Thymus (tissue), 14 donors: ENCODE measurements at places on chromosomes 3 and 15.

- DNase-seq, result no peak
Observed at GRCh38 chr15:91954292-91954691, 100.8 kb downstream of the SLCO3A1 start.

GRCh38 chr3:7204848-7205156 lies 343.9 kb downstream of the GRM7 start:
- DNase-seq, result no peak

- no peak for DNase-seq
Observed at GRCh38 chr3:120182613-120183511, 88.6 kb upstream of the GSK3B start.

GRCh38 chr3:166554023-166554422 lies 716.8 kb upstream of the BCHE start:
- DNase-seq, result no peak

GRCh38 chr3:170049146-170050000 lies 11.6 kb downstream of the GPR160 start:
- DNase-seq, result no peak

GRCh38 chr3:139198929-139199328 lies 144.9 kb upstream of the MRPS22 start:
- no peak for DNase-seq

DNA sequence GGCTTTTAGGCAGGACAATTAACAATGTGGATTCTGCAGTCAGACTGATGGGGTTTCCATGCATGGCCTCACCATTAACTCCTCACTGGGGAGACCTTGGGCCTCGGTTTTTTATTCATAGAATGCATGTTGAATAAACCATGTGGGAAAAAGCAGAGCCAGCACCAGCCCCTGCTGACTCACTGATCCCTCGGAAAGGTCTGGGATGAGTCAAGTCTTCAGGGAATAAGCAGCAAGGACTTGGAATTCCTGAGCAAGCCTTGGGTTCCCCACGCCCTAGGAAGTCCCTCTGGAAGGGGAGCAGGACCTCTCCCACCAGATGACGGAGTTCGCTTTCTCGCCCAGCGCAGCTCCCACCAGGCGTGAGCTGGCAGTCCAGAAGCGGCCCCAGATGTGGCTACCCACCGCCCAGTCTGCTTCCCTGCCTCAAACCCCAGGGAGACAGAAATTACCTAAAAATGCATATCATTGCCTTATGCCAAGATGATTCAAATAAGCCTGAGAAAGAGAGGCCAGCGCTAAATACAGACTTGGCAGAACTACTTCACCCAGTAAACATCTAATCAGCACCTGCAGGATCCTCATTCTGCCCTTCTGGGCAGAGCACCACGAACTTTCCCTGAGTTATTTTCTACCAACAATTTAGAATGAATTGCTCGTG lies 45.4 kb downstream of the BTD start:
- no peak for DNase-seq

DNA sequence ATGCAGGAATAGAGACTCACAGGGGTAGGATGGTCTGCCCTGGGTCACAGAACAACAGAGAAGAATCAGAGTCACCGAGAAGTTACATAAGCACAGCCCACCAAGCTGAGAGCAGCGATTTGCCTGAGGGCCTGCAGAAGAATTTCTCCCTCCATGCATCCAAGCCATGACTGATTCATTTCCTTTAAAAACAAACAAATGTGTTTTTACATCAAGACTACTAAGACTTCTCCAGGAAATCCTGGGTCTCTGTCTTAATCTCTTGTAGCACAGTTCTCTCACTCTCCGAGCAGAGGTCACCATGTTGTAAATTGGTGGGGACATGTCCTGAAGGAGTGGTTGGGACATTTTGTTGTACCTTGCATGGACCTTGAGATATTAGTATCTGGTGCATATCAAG lies 159.8 kb downstream of the THSD4 start:
- no peak for DNase-seq
